Activated CD4-positive, CD25-positive, alpha-beta regulatory T cell treated with anti-CD3 and anti-CD28 coated beads, Interleukin-2, amount 50 U/mL, for 72 hours (primary cell): ENCODE measurements at places on chromosomes 4 and X.

GRCh38 chr4:25863831-25864418 lies 1.1 kb upstream of the SEL1L3 start:
- no peak for DNase-seq

DNA sequence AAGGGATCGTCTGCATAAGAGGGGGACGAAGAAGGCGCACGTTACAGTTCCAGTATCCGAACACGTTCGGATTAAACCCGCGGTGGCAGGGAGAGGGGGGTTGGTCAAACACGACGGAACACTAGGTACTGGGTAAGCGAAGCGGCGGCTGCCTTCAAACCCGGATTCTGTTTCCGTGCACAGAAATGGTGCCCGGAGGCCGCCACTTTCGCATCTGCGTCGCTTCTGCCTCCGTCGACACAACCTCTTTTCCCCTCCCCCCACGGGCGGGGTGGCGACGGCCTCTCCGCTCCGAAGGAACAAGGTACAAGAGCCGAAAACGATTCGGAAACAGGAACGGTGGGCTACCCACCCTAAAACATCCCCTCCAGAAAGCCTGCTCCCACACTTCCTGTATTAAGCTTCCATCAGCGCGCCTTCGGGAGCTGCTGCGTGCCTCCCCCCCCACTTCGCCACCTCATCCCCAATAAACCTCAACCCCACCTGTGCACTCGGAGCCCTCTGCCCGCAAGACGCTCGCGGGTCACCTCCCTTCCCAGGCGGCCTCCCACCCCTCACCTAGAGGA lies 667 bp downstream of the G3BP2 start:
- DNase-seq = peak; percentile 81

GRCh38 chrX:133493366-133493765 lies 78.1 kb upstream of the GPC4 start:
- DNase-seq = no peak

DNA sequence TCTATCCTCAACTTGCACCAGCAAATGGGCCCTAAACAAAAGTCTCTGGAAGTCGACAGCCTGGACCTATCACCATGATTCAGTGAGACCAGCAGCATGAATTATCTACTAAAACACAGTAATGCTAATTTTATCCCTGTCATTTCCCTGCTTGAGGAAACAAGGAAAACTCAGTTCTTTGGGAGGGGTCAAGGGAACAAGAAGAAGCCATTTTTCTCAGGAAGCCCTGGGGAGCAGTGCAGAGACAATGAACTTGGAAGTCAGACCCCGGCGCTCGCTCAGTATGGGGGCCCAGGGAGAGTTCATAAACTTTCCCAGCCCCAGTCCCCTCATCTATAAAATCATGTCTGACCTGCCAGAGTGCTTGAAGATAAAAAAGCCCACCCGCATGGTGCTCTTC lies 50.4 kb downstream of the DCTD start:
- DNase-seq = no peak

- DNase-seq = no peak
Observed at GRCh38 chrX:148192547-148192946, 211.4 kb downstream of the FMR1NB start.

DNA sequence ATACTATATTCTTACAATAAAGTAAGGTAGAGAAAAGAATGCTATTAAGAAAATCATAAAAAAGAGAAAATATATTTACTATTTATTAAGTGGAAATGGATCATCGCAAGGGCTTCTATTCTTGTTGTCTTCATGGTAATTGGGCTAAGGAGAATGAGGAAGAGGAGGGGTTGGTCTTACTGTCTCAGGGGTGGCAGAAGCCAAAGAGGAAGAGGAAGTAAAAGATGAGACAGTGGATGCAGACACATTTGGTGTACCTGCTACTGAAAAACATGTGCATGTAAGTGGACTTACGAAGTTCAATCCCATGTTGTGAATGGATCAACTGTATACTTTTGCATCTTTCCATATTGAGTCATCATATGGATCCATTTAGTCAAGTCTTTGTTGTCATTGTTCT lies 1502.1 kb upstream of the ADGRL3 start:
- DNase-seq = no peak

GRCh38 chrX:124145749-124146148 lies 184.2 kb downstream of the STAG2 start:
- no peak for DNase-seq

DNA sequence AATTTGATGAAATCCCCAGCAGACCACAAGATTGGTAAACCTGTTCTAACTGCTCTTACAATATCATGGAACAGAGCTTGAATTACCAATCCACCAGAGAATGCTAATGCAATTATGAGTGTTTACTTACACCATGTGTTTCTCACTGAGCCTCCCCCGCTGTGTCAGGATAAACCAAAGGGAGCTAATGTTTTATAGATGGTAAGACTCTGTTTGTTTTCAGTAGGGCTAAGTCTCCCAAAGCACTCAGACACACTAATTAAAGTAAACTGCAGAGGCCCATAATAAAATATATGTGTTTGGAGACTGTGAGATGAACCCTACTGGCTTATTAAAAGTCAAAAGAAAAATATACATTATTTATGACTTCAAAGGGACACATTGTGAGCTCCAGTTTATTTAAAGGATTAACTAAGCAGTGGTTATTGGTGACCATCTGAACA lies 261.7 kb upstream of the FAM241A start:
- no peak for DNase-seq

- DNase-seq = no peak
Observed at GRCh38 chrX:86171366-86171765, 23.1 kb downstream of the DACH2 start.

- DNase-seq = no peak
Observed at GRCh38 chr4:150493851-150494250, 88.1 kb upstream of the MAB21L2 start.

- DNase-seq = no peak
Observed at GRCh38 chr4:136946307-136946907, 585.9 kb downstream of the PCDH18 start.

- DNase-seq = no peak
Observed at GRCh38 chr4:183508697-183509335, 4.0 kb downstream of the ING2 start.
